CD4-positive, alpha-beta memory T cell (primary cell): ENCODE measurements at places on chromosomes 3 and 15.

DNA sequence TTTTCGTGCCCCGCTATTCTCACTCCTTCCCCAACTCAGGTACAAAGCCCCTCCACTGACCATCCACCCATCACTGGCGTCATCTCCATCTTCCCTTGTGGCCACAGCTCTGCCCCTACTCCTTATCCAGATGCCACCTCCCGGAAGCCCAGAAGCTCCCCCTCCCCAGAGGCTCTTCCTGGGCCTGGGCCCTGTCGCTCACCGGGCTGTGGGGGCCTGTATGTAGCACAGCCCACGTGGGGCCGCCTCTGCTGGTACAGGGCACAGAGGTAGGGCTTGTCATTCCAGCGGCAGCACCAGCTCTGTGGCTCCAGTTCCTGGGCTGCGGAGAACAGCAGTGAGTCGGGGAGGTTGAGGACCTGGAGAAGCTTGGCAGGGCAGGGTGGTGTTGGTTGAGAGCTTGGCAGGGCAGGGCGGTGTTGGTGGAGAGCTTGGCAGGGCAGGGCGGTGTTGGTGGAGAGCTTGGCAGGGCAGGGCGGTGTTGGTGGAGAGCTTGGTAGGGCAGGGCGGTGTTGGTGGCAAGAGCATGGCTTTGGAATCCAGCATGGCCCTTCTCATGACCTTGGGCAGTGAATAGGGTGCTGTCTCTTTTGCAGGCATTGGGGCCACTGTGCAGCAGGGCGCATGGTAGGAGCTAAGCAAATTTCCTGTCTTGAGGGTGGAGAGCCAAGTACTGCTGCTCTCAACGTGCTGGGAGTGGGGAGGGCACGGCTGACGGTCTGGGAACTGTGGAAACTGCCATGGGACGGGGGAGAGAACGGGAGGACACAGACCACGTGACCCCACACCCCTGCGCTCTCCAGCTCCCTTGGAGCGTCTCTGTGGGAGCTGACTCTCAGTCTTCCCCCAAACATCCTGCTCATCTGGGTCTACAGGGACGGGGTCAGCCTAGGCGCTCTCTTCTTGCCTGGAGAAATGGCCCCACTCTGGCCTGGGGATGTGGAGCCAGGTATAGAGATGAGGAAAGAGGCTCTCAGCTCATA, 43.4 kb downstream of the MUC20 start:
- DNase-seq = no peak

GRCh38 chr3:157876556-157876955, 229.7 kb downstream of the SHOX2 start:
- no peak for DNase-seq

- no peak for DNase-seq
Measured at GRCh38 chr3:184380185-184380626, 352 bp downstream of the CHRD start.

DNA sequence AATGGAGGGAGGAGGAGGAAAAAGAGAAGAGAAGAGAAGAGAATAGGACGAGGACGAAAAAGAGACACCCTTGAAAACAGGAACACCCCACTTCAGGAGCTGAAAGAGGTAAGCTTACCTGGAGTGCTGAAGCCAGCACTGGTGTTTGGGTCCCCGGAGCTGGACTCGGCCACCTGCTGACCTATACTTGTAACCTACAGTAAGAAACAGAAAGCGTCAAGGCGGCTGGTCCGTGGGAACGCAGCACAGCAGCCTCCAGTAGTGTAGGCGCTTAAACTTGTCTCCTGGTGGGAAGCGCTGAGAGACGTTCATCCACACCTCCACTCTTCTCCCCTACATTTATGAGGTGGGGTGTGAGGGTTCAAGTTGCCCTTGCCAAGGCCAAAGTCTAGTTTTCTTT, 141.0 kb downstream of the NSMCE3 start:
- no peak for DNase-seq

DNA sequence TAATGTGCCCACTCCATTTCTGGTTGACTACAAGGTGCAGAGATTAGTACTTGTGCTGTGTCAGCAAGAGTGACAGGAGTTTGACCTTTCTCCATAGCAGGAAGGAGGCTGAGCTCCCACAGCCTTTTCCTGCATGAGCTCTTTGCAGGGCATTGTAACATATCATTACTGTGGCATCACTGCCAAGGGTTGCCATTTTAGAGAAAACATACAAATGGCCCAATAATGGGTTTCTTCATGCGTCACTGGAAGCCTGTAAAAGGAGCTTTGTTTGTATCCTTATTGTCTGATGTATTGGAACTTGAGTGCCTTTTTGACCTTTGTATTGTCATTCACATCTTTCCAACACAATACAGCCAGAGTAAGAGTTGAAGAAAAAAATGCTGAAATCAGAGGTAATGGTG, 323.0 kb upstream of the CDIN1 start:
- DNase-seq = no peak

- no peak for DNase-seq
Measured at GRCh38 chr3:9194509-9195184, 54.8 kb downstream of the SRGAP3 start.

GRCh38 chr3:22920006-22920405, 283.1 kb upstream of the UBE2E2 start:
- DNase-seq = no peak

DNA sequence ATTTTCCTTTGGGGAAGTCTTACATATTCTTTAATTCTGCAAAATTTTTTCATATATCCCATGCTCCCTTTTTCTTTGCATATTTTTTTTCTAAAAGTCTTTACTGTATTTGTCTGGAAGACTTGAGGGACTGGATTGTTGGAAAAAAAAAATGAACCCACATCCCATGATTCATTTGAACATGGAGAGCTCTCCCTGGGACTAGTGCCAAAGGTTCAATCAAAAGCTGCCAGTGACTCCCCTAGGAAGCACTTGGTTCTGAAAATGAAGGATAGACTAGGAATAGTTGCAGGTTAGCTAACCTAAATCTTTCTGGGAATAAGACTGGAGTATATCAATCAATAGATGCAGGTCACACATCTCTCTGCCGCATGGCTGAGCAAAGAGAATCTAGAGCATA, 16.4 kb upstream of the BNC1 start:
- no peak for DNase-seq

GRCh38 chr3:113533534-113533892, 1.2 kb downstream of the SIDT1 start:
- peak; percentile 68 for DNase-seq

DNA sequence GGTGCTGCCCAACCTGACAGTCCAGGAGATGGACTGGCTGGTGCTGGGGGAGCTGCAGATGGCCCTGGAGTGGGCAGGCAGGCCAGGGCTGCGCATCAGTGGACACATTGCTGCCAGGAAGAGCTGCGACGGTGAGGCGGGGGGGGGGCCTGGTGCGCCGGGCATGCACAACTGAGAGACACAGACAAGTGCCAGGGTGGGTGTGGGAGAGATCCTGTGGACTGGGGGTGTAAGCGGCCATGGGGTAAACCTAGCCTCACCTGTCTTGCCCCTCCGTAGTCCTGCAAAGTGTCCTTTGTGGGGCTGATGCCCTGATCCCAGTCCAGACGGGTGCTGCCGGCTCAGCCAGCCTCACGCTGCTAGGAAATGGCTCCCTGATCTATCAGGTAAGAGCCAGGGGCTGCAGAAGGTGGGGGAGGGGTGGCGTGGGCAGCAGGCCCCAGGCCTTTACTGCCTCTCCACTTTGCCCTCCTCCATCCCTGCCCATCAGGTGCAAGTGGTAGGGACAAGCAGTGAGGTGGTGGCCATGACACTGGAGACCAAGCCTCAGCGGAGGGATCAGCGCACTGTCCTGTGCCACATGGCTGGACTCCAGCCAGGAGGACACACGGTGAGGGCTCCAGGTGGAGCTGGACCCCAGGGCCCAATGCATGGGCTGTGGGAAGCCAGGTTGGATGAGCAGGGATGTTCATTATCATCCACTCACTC, 3.3 kb downstream of the CHRD start:
- DNase-seq = no peak

DNA sequence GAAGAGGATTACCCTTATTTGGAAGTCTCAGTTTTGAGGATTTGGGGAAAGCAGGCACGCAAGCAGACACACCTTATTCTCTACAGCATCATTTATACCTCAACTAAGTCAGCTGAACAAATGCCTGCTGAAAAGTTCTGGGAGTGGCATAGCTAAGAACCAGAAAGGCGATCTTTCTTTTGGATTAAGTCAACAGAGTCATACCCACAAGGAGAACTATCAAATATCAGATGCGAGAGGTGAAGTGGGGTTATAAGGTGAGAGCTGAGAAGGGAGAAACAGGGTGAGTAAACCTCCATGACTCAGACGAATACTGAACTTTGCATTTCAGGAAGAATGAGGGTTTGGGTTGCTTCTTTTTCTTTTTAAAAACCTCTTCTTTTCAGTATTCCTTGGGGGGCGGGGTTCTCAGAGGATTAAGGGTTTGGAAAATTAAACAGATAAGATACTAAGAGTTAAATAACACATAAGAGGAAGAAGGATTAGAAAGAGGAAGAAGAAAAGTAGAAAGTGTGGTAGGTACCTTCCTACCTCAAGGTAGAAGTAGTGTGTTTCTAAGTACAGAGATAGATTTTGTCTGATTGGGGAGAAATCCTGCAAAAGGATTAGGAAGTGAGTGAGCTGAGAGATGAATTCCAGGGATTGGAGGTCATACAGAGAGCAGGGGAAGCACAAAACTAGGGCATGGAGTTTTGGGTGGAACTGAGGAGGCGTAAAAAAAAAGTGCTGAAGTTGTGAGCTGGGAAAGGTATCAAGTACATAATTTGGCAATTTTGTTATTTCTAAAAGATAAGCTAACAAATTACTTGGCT, 41.3 kb upstream of the ICE2 start:
- no peak for DNase-seq

DNA sequence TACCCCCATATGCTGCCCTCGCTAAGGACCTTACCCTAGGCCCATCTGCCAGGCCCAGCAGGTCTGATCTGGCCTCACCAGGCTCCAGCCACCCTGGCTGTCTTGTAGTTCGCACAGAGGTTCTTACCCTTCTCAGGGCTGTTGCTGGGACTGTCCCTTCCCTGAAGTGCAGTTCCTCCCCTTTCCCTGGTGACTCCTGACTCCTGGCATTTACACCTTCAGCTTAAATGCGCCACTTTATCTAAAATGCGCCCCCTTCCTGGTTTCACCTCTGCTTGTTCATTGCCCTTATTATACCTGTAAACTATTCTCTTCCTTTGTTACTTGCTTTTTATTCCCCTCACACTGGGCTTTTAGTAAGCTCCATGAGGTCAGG, 835 bp upstream of the TTLL3 start:
- DNase-seq = no peak

- no peak for DNase-seq
Measured at GRCh38 chr3:48082580-48083184, 66.5 kb upstream of the MAP4 start.

DNA sequence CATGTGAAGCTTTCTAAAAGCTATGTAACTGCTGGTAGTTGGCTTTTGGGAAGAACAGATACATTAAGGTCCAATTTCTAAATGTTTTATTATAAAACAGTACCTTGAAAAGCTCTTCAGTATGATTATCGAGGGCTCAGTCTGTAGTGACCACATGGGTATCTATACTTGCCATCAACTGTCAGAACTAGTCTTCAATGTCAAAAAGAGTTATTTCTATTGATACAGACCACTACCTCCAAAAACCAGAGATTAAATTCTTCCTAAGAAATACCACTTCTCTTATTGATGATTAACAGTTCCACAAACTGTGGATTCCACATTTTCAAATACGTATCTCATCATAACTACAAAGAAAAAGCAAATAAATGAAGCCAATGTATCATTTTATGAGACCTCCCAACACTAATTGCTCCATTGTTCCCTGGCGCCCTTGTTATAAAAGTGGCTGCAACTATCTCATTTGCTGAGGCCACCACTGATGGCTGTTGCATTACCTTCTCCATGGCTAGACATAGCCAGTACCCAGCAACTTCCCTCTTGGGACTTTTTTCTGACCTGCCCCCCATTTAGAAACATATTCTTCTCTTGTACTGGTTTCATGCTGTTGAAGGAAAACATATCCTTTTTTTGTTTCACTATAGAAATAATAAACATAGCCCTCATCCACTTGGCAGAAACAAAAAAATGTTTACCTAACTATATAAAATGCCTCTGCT, 33.9 kb upstream of the MBNL1 start:
- DNase-seq = no peak

GRCh38 chr3:52318186-52318816, 2.2 kb downstream of the DNAH1 start:
- DNase-seq = no peak

DNA sequence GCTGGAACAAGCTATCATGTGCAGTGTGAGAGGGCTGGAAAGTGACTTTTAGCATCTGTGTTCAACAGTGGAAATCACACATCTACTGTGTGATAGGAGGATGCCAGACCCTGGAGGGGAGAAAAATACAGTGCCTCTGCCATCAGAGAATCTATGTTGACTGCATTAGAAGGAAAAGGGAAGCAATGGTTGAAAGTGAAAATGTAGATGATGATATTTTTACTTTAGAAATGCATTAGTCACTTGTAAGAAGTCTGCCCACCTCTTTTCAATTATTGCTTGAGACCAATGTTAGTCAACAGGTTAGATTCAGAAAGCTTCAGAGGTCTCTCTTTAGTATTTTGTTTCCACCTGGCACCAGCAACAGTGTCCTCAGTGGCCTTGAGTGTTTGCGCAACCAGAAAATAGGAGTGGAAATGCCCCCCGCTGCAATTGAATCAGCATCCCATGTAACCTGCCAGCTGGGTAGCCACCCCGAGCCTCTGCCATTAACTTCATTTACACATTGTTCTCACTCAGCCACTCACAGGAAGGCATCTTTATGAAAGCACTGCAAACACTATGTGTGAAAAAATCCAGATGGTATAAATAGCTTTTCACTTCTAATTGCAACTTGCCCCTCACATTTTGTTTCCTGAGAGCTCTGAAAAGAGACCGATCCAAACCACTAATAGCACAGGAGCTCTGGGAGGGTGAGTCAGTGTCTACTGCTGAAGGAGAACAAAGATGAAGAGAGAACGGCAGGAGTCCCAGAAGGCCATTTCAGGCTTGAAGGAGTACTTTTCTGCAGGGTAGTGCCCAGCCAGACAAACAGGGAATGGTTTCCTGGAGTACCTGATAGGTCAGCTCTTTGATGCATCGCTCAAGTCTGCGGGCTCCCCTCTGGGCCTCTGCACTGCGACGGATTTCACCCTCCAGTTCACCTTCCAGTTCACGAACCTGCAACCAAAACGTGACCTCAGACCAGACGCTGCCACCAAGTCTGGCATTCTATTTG, 92.1 kb downstream of the HHLA2 start:
- no peak for DNase-seq

DNA sequence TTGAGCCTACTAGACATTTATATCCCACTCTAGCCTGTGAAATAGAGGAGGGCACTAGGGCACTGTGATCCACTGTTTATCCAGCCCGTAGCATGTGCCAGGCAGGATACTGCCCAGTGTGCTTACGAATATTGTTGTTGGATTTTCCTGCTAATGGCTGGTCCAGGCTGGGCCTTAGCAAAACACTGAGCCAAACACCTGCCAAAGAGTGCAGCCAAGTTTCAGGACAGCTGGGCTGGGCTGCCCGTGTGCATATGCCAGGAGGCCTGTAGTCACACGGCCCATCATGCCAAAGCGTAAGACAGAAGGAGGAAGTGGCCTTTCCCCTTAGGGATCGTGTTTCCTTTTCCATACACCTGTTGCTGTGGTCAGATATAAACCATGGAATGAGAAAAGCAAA, 54.5 kb upstream of the ABHD10 start:
- DNase-seq = no peak

- DNase-seq = no peak
Measured at GRCh38 chr3:155449613-155450267, 156.3 kb upstream of the STRIT1 start.
